ENCODE measurements at places on chromosomes 4 and X. TPM values are rescaled to one million over a fixed set of nuclear protein-coding genes. Genes with fewer than 3 reads are reported as not detected.

DNA sequence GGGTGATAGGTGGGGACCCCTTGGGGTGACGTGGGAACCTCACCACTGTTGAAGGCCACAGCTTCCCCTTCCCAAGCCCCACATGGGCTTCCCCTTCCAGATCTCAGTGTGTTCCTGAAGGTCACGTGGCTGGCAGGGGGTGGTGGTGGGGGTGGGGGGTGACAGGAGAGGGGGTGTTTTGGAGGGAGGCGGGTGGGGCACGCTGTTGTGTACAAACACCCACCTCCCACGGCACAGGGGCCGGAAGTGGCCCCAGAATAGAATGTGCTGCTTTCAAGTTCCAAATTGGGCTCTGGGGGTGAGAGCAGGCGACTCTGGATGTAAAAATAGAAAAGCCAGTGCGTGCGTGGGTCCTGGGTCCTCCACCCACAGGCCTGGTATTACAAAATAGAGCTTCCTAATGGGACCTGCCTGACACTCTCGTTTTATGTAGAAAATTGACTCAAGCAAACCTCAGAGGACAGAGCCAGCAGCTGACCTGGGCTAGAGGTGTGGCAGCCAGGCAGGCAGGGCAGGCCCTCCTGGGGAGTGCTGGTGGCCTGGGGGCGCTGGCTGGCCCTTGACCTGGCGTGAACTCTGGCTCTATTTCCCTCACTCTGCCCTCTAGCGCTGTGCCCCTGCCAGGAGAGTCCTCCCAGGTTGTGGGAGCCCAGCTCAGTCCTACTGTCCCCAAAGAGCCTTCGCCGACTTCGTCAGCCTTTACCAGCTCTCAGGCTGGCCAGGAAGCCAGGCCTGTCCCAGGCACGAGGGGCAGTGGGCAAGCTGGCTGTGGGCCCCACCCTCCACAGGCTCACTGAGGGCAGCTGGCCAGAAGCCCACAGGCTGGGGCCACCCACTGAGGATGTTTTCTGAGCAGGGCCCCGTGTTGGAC, 5.4 kb upstream of the SH3BP2 start:
- no peak for DNase-seq

DNA sequence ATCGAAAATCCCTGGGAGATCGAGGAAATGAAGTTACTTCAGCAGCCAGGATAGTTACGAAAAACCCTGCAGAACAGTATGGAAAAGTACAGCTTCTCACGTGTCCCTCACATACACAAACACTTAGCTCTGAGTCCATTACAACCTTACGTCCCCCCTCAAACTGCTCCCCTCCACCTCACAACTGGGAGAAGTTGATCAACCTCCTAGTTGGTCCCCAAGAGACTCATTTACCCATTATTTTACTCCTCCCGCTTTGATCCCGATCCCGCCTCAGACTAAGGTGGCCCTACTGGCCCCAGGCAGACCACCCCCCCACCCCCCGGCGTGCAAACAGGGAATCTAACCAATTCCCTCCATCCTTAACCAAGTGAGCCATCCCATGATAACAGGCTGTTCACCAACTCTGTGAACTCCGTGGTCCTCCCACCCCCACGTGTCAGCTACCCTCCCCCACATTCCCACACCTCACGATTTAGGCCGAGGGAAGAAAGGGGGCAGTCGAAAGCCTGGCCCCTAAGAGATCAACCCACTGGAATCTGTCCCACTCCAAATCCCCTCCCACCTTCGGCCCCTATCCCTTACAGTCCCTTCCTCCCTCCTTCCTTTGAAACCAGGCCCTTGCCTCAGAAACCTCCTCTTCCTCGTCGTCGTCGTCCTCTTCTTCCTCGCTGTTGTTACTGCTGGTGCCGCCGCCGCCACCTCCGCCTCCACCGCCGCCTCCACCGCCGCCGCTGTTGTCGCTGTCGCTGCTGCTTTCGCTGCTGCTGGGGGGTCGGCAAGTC, 755 bp downstream of the ANKRD17 start:
- DNase-seq, result peak; percentile 44

DNA sequence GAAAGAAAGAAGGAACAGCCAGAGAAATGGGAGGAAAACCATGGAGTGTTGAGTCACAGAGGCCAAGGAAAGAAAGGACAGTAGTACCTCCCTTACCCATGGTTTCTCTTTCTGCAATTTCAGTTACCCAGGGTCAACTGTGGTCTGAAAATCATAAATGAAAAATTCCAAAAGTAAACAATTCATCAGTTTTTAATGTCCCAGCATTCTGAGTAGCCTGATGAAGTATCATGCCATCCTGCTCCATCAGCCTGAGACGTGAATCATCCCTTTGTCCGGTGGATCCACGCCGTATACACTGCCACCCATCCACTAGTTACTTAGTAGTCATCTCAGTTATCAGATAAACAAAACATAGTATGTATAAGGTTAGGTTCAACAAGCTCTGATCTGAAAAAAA, 114.2 kb downstream of the COMMD8 start:
- DNase-seq, result no peak

DNA sequence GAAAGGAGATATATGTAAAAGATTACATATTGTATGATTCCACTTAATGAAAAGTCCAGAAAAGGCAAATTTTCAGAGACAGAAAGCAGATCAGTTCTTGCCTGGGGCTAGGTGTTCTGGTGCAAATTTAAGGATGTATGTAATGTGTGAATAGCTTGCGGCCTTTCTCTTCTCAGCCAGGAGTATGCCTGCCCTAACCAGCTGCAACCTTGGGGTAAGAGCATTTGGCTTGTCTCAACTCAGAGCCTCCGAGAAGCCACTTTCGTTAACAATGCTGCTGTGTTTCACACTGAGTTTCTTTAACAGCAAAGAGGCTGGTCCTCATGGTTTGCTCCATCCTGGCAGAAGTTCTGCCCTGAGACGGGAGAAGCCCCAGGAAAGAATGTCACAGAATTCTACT, 102.7 kb downstream of the SPCS3 start:
- DNase-seq, result no peak

- no peak for DNase-seq
Measured at GRCh38 chrX:118566359-118566758, 70.7 kb downstream of the DOCK11 start.

- DNase-seq, result no peak
Measured at GRCh38 chrX:7343181-7343580, 195.2 kb upstream of the PUDP start.

DNA sequence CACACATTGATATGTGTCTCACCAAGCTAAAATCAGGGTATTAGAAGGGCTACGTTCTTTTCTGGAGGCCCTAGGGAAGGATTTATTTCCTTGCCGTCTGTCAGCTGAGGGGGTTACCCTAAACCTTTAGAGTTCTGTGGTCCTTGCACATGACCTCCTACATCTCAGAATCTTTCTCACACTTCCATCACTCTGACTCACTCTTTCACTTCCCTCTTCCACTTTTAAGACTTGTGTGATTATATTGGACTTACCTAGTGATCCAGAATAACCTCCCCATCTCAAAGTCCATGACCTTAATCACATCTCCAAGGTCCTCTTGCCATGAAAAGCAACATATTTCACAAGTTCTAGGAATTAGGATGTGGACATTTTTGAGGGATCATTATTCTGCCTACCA, 53.6 kb upstream of the FUNDC1 start:
- no peak for DNase-seq

DNA sequence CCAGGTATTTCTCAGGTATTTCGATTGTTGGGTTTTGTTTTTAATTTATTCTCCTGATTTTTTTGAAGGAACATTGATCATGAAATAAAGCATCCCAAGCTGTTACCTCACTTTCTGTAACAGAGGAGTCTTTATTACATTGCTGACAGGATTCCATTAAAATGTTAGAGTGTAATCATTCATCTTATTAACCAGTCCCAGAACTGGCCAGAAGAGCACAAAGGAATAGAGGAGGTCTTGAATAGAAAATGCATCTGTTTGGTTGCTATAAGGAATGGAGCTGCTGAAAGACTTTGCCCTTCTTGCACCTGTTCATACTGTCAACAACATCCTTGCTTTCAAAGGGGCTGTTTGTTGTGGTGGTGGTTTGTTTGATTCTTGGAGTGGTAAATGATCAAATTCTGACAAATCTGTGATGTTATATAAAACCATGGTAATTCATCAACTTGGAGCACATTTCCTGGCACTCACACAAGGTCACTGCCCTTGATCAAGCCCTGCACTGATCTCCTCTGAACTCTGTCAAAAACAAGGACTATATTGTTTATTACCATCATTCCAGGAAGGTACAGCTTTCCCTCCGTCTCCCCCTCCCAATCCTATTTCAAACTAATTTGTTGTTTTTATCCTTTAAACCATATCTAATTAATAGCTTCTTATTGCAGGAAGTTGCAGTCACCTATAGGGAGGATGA, 215.8 kb downstream of the PCDH19 start:
- no peak for DNase-seq

DNA sequence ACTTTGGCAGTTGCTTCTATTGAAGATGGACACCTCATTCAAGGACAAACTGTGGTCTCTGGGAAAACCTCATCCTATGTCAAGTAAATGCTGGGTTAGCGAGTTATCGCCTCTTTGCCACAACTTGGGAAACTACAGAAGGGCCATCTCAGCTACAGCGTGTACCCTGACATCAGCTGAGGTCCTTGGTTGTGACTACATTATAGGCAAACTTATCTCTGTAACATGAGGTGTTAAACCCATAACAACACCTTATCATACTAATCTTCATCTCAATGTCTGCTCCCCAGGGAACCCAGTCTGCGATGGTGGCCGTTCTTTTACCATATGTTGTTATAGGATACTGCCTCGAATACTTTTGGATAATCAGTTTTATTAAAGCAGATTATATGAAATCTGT, 1862.7 kb downstream of the STIM2 start:
- DNase-seq, result no peak

DNA sequence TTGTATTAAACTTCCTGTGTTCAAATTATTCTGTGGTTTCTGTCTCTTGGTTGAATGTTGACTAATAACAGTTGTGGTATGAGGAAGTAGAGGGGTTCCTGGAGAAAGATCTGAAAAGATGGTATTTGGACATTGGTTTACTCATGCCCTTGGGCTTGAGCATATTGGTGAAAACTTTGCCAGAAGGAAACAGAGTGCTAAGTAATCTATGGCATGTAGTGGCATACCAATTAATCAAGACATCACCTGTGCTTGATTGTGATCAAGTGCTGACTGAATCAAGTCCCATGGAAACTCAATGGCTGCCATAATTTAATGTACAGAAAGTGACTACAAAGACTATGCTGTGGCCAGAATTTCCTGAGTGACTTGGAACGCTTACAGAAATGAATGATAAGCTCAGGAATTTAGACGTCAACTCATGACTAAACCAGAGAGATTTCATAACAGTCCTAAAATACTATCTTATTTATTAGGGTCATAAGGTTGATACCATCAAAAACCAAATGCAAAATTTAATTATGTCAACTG, 2062.9 kb downstream of the ARAP2 start:
- DNase-seq, result no peak

DNA sequence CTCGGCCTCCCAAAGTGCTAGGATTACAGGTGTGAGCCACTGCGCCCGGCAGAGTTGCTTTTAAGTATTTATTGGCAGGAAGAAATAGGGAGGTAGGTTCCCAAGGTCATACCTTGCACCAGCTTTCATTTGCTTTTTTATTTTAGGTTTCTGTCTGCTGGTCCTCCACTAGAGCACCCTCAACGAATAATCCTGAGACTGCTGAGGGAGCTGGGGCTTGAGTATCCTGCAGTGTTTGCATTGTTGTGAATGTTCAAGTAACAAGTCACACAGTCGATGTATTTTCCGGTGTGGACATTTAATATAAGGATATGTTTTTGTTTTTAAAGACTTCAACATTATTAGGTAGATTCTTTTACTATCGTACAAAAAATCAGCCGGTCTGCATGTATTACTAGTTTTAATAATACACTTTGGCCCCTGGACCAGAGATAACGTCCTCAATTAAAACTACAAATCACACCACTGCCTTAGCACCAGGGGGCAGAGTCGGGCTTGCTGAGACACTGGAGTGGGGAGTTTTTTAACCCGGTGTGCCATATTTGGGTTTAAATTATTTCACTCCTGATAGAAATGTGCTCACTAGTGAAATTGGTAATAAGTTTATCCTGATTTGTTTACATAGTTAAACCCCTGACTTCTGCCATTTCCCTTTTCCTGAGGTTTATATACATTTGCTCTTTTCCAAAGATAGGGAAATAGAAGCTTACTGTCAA, 11.6 kb downstream of the SMIM20 start:
- DNase-seq, result no peak

DNA sequence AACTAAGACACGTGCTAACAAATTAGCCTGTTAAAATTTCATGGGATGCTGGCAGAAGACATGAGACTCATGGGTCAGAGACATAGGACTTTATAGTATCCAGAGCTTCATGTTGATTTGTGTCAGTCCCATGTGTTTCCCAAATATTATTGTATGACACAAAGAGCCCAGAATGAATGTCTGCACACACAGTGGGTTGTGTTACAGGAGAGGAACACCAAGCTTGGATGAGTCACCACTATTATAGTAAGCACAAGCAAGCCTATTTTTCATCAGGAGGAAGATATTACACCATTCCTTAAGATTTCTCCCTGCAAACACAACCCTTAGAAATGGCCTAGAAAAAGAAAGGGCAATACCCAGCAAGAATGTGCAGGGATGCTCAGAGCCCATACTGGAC, 15.4 kb downstream of the BBS12 start:
- DNase-seq, result no peak

GRCh38 chr4:72954811-72955210, 114.7 kb downstream of the COX18 start:
- DNase-seq, result no peak

DNA sequence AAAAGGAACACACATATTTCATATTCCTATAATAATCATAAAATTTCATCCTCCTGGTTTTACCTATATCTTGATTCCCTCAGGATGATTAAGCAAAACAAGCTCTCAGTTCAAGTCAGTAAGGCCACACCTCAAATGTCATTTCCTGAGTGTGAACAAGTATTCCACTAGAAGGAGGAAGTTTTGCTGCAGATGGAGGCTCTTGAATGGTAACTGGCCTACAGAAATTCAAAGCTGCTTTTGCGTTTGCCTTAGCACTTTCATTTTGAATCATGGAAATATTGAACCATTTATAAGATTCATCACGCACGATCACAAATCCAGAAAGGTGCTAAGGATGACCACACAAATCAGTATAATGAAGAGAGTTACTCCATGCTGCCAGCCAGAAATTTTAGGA, 254.4 kb upstream of the CXXC4 start:
- DNase-seq, result no peak

The FRAS1 gene
- 36.5 TPM for total RNA-seq

The GAGE13 gene
- total RNA-seq, result not detected

The S100P gene
- total RNA-seq, result 0.56 TPM

The PRR32 gene
- not detected for total RNA-seq

The HAND2 gene
- 2.0 TPM for total RNA-seq

The TEX11 gene
- total RNA-seq, result not detected

The RAI2 gene
- 12.2 TPM for total RNA-seq

The MAGEB17 gene
- 0.33 TPM for total RNA-seq

The HSFX3 gene
- not detected for total RNA-seq

The DDIT4L gene
- total RNA-seq, result 1.4 TPM
